ENCODE measurements at places on chromosomes 5 and 9.

GRCh38 chr9:129630967-129631673 lies 5.2 kb downstream of the NTMT1 start:
- no peak for DNase-seq

DNA sequence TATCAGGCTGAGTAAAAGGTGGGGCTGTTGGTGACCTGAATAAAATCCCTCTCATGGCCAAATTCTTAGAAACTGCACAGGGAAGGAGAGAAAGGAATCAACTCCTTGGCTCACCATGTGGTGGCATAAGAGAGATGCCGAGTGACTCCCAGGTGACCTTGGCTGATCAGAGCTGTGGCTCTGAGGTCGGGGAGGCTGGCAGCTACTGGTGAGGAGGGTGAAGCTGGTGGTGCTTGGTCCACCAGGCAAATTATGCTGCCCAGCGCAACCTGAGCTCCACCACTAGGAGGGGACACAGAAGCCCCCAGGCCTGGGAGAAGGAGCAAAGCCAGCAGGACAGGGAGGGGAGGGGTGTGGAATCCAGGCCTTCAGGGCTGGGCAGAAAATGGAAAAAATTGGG lies 111.2 kb upstream of the IL12B start:
- no peak for DNase-seq

DNA sequence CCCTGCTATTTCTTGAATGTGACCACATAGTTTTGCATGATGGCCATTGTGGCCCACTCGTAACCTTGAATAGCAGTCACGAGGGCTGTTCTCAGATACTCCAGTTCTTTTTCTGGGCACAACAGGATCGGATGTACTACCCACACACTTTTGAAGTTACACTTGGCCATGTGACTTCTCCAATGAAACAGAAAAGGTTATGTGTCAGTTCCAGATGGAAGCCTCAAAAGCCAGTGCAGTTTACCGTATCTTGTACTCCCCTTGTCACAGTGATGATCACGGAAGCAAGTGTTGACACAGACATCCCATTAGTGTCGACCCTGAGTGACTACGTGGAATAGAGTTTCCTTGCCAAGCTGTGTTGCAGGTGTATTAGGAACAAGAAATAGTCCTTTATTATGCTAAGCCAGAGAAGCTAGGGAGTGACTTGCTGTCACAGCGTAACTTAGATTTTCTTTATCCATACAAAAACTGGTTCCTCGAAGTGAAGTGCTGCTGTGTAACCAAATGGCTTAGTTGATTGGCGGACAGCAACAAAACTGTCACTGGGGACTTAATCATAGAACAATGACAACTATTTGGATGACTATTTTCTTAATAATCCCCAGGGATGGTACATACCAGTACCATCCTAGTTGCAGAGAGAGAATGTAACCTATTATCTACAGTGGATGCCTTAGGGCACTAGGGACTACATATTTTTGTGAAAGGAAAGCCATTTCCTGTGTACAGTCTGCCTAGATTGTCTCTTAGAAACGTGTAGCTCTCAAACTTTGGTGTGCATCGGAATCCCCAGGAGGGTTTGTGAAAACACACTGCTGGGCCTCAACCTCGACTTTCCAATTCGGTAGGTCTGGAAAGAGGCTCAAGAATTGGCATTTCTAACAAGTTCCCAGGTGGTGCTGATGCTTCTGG lies 90.1 kb upstream of the DMRT1 start:
- DNase-seq, result no peak

- DNase-seq, result no peak
Measured at GRCh38 chr5:150438873-150439546, 10.5 kb downstream of the RPS14 start.
